ENCODE measurements at places on chromosomes 2 and 18.

DNA sequence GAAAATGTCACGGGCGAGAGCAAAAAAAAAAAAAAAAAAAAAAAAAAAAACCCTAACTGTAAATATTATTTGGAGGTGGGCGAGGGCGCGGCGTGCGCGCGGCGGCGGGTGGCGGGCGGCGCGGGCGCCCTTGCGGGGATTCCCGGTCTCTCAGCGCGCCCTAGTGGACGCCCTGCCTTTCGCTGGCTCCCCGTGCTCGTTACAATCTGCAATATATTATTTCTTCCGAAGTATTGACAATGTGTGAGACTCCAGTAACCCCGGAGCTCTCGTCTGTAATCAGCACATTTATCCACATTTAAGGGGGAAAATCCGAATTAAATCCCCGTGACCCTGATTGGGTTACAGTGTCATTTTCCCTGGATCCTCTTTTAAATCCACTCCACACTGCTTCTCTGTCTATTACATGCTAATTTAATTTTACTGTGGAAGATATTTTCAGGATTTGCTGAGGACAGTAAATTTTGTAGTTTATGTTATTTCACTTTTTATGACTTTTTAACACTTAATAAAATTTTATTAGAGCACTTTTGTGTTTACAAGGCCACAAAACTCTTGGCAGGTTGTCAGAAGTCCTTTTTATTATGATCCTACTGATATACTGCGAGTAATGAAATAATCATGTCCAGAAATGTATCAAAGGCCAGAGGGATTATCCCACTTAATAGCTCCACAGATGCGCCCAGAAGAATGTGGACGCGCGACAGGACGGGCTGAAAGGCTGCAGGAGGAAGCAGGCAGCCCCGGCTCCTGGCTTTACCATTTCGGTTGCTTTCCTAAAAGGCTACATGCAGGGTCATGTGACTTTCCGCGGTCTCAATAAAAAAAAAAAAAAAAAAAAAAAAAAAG is 369.1 kb downstream of the MTX2 start:
- peak; percentile 26 for DNase-seq

DNA sequence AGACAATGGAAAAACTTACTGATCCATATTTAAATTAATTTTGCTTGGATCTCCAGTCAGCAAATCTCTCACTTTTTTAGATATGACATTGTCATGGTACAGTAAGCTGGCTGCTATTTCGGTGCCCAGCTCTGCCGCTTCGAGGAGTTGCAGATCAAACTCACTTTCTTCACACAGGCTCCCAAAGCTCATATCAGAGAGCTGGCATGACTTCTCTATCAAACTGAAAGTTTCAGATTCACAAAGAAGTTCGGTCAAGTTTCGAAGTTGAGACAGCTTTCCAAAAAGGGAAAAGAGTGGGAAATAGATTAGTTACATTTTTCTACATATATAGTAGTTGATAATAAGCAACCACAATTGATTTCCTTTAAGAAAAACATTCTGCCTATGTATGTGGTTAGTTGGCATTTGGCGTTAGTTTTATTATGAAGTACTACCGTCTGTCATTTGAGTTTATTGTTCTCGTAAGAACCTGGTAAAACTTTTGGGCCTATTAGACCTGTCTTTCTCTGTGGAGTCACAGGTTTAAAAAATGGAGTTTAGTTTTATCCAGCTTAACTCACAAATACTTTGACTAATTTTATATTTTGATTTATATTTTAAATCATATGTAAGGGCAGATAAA is 118.8 kb downstream of the ABCA12 start:
- no peak for DNase-seq

- DNase-seq: no peak
Measured at GRCh38 chr2:31334311-31335026, 80.1 kb downstream of the XDH start.

DNA sequence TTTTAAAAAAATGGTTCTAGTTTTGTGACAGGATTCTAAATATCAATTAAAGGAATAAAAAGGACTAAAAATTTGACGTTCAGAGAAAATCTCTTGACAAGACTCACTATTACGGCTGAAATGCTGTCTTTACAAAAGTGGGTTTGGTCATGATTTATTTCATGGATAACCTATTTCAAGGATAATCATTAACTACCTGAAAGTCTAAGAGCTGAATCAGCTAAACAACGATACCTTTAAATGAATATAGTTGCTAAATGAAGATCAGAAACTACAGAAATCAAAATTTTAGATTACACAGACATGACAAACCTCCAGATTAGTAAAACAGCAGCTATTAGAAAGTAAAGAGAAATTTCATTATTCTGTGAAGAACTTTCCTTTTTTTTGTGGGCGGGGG is 35.7 kb downstream of the RTTN start:
- no peak for DNase-seq

- no peak for DNase-seq
Measured at GRCh38 chr2:70960833-70961647, 17.4 kb upstream of the ANKRD53 start.

DNA sequence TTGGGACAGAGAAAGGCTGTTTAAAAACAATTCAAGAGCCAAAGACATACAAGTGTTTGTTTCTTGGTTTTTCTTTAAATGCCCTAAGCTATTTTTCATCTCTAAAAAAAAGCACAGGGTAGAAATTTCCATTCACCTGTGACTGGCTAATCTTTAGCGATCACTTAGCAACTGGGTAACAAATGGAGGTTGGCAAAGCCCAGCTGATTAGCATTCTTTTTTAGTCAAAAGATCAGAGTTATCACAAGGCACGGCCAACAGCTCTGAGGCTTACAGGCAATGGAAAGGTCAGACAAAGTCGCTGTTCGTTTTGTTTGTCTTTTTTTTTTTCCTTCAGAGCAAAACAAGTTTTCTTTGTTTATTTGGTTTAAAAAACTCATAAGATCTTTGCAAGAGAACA is 29.0 kb upstream of the TTR start:
- no peak for DNase-seq

DNA sequence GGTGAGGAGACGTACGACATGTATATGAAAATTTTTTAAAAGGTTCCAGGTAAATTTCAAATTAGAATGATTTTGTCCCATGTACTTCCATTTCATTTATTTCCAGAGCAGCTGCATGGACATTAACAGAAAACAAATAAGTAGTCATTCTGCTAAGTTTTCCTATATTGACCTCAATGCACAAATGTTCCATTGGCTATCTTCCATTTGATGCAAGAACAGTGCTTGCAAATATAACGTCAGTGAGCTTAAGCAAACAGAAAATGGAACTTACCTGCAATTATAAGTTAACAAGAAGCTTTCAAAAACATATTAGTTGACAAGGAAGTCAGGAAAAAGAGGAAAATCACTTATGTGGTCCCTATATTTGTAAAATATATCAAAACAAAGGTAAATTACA is 16.6 kb downstream of the PAIP2B start:
- DNase-seq: no peak

GRCh38 chr18:23352042-23352441 is 101.0 kb upstream of the RIOK3 start:
- DNase-seq: no peak

- DNase-seq: no peak
Measured at GRCh38 chr2:154713675-154714074, 15.2 kb downstream of the KCNJ3 start.

DNA sequence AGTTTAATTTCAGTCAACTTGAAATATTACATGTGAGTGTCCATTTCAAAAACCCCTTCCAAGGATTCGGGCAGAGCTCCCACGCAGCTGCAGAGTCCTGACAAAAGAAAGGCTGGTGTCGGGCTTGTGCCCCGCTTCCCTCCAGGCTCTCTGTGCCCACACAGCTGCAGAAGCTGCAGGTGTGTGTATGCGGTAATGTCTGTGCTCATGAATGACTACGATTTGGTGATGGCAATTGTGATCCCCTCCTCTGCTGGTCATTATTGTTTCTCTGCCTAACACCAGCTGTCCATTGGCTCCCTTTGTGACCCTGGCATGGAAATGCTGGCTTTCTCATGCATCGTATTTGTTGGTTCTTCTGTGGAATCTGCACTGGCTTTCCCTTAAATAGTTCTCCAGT is 224.8 kb downstream of the NUP35 start:
- no peak for DNase-seq

DNA sequence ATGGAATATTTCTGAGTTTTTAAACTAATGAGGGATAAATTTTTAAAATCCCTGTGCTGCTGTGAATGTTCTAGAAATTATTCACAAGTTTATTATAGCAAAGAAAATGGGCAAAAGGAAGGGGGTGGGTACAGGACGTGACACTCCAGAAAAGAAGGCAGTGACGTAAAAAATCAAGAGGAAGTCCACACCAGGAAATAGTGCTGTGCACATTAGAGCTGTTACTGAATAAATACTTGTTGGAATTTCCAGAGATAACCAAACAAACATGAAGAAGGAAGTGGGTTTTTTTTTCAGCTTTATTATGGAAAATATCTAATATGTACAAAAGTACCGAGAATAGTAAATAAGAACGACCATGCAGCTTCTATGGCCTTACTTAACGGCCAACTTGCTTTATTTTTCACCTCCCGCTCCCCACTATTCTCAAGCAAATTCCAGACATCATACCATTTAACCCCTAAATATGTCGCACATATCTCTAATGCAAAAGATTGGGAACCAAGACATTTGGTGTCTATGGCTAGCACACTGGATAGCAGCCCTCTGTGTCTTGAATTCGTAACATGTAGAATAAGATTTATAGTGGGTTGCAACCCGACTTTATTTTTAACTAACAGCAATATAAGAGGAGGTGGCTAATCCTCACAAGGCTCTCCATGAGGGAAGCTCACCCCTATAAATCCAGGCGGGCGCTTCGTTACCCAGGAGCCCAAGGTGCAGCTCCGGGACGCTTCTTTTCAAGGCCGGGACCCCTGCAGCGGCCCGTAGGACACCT is 580 bp upstream of the NDUFV2 start:
- no peak for DNase-seq

GRCh38 chr18:52333860-52334259 is 6.1 kb upstream of the DCC start:
- no peak for DNase-seq

DNA sequence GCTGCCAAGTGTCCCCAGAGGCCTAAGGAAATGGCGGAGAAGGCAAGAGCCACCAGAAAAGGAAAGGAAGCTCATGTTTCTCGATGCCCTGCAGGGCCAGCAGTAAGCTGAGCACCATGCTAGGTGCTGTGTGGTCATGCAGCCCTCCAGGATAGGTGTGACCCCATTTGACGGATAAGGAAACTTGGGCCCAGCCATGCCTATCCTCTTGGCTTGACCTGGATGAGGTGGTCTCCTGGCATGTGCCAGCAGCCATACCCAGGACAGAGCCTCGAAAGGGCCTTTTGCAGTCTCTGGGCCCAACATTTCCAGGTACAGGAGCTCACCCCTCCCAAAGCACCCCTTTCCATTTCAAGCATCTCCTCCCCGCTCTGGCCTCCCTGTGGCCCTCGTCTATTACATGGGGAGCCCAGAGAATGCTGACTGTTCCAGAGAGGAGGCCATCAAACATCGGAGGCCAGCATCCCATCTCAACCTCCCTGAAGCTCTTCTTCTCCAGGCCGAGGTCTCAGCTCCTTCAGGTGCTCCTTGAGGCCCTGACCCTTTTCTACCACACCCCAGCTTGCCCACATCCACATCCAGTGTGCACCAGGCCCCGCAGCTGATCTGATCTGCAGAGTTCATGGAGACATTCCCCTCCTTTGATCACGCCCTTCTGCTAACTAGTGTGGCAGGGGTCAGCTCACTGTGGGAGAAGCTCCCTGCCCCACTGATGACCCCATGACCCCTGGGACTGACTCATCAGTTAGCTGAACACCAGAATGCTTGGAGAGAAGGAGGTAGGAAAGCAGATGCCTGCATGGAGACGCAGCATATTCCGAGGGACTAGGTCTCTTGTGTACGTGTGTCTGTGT is 208.4 kb downstream of the TNS1 start:
- no peak for DNase-seq

DNA sequence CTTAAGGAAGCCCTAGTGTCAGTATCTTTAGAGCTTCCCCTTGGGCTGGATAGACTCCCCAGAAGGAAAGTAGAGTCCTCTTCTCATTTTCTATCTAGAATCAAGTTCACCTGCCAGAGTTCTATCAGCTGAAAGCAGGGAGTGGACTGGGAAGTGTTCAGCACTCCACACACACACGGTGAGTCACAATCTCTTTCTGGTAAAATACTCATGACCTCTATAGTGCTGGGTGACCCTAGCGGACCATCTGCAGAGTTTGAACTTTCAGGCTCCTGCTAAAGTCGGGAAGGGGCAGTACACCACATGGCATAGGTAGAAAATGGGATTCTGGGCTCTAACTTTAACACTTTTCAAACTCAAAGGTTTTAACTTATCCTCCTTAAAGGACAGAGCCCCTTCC is 43.3 kb downstream of the SAP130 start:
- DNase-seq: no peak

- DNase-seq: no peak
Measured at GRCh38 chr2:240573516-240574385, 5.5 kb downstream of the RNPEPL1 start.

DNA sequence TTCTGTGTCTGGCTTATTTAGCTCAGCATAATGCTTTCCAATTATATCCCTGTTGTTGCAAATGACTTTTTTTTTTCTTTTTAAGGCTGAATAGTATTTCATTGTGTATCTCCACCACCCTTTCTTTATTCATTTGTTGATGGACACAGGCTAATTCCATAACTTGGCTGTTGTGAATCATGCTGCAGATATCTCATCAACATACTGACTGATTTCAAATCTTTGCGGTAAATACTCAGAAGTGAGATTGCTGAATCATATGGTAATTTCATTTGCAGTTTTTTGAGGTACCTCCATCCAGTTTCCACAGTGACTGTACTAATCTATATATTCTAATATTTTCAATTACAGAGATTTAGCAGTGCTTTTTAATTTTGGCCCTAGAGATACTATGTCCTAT is 266.2 kb downstream of the TMX3 start:
- no peak for DNase-seq

DNA sequence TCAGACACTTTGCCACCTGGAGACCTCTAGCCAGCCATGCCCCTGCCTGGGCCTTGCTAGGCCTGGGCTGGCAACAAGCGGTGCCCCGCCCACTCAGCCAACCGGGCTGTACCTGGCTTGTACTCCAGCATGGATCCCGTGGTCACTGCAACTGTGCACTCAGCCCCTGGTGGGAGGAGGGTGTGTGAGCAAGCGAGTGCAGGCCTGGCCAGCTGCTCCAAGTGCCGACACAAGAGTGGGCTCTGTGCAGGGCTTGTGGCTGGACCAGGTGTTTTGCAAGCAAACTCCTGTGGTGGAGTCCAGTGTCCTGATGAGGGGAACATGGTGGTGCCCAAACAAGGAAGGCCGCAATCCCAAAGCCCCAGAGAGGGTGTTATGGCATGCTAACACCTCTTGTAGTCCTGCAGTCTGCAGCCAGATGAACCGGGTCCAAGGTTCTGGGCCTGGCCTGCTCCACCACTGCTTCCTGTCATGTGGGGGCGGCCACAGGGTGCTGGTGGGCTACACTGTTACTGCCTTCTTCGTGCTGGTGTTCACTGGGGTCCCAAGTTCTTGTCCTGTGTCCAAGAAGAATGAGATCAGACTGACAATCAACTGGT is 60.1 kb upstream of the CD28 start:
- no peak for DNase-seq

- no peak for DNase-seq
Measured at GRCh38 chr2:169073963-169074751, 4.8 kb downstream of the DHRS9 start.

GRCh38 chr18:12470382-12471075 is 62.8 kb downstream of the PRELID3A start:
- DNase-seq: no peak

GRCh38 chr2:45636008-45636407 is 15.5 kb upstream of the PRKCE start:
- DNase-seq: no peak
